Kidney capillary endothelial cell (primary cell): ENCODE measurements at places on chromosomes 7 and 10.

- no peak for DNase-seq
Observed at GRCh38 chr7:116669769-116670168, 2.2 kb upstream of the MET start.

DNA sequence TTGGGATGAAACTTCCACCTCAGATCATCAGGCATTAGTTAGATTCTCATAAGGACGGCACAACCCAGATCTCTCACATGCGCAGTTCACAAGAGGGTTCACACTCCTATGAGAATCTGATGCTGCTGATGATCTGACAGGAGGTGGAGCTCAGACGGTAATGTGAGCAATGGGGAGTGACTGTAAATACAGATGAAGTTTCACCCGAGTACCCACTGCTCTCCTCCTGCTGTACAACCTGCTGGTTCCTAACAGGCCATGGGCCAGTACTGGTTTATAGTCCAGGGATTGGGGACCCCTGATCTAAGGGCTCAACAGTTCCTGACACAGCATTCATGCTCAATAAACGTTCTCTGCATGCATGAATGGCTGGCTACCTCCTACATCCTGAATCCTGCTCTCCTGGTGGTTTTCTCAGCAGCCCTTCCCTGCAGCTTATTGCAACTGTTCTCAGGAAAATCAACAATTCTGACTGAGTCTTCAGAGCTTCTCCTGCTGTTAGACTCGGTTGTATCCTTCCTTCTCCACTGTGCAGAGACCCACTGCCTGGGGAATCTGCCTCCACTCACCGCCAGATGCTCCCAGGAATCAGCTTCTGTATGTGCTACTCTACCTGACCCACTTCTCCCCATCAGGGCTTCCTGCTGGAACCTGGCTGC is 17.4 kb downstream of the PDE6C start:
- no peak for DNase-seq

DNA sequence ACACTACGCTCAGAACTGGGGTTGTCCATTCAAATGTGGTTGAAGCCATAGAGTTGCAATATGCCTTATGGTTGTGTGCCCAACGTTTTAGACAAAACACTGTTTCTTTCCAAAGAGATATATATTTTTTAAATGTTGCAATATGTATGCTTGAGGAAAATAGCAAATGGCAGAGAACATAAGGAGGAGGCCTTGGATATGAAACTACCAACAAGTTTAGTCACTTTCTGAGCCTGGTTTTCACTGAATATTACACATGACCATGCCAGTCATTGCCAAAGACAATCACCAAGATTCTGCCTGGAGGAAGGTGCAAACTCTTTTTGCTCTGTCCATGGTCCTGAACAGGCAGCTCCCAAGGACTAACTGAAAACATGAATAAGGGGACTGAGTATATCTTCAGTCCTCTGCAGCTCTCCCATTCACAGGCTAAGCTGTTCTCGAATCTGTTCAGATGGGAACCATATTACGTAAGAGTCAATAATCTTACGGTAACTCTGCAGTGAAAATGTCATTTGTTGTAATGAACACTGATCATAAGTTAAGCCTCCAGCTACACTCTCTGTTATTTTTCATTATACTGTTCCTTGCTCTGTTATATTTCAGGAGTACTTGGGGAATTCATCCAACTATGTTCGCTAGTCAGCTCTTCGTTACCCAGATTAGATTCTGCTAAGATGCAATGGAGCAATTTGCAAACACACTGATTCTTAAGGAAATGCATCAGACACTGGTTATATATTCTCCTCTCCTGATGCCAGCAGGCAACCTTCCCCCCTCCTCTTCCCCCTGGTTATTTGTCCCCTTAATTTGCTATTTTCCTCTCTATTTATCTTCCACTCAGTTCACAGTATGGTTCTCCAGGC is 90.7 kb upstream of the C1QL3 start:
- DNase-seq = peak; percentile 36

DNA sequence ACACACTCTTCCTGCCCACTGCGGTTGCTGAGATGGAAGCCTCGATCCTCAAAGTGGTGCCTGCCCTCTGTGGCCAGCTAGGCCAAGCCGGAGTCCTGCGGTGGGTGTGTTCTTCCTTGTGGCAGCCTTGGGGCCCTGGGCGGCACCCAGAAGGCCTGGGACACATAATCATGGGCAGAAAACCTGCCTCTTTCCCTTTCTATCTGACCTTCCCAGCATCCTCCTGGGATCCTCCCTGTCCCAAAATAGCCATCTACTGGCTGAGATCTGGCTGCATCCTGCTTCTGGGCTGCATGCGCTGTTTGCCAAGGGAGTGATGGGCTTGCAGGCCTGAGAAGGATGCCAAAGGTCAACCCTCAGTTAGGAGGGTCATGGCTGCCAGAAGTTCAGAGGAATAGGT is 23.9 kb downstream of the COL13A1 start:
- DNase-seq = no peak
